Activated T-cell treated with anti-CD3 and anti-CD28 coated beads, Interleukin-2, amount 50 U/mL, for 72 hours (primary cell): ENCODE measurements at places on chromosomes 3 and 15.
A peak's percentile ranks its signal among the peaks of the same experiment; 100 is the strongest.

GRCh38 chr3:111238885-111239284 is 167.3 kb downstream of the NECTIN3 start:
- DNase-seq: peak; percentile 20

DNA sequence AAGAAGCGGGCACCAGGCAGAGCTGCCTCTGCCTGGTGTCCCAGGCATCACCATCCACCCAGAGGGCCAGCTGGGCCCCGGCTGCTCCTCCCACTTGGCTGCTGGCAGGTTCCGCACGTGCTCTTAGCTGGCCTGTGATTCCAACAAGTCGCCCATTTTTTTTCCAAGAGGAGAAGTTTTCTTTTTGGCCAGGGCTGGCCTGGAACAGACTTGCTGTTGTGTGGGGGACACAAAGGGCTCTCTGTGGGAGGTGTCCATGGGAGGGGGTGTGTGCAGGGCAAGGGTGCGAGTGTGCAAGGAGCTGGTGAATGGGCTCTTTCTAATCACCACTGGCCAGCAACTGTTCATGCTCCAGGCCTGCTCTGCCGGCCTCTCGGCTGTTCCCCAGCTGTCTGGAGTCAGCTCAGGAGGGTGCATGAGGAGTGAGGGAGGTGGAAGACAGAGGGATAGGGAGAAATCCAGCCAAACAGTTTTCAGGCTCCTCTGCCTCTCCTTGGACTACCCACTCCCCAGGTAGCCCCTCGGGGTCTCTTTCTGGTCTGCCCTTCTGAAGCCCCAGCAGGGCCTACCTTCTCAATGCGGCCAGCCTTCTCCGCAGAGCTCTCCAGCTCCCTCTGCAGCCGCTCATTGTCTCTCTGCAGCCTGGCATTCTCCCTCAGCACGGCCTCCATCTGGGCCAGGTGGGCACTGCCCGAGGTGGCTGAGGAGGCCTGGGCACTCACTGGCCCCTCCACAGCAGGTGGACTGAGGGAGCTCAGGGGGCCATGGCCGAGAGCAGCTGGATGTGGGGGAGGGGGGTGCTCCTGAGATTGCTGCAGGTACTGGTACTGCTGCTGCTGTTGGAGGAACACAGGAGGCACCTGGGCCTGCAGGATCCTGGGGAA is 7.1 kb downstream of the AMOTL2 start:
- DNase-seq: no peak

- no peak for DNase-seq
Observed at GRCh38 chr15:98039596-98039995, 79.1 kb downstream of the ARRDC4 start.

DNA sequence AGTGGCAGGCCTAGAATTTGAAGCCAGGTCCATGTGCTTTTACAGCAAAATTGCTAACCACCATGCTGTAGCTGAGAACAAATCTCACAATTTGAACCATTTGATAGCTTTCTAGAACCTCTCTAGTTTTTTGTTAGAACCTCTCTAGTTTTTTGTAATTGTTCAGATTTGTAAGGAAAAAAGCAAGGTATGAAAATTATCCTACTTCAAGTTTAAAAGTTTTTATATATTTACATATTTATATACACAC is 9.8 kb downstream of the GXYLT2 start:
- no peak for DNase-seq

DNA sequence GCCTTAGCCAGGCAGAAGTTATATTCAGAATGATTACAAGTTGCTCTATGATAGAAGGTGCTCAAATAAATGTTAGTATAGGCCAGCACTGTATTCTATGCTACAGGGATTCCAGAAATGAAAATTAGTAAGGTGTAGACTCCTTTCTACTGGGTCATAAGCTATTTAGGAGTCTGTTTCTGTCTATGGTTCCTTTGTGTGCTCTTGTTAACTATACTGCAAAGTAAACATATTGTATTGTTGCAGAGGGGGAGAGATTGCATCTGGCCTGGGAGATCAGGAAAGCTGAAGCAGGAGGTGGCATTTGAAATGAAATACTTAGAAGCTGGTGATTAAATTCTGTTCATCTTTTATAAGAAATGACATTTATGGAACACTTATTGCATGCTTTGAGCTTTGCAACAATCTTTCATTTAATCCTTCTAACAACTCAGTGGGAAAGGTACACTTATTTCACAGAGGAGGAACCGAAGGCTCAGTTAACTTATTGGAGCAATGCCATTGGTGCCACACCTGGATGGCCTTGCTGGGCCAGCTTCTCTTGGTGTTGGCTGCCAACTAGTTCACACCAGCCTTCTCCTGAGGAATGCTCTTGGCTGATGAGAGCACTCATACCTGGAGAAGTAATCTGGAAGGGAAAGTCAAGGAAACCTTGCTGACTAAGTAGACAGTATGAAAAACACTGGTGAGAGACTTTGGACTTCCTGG is 39.1 kb downstream of the ABHD5 start:
- DNase-seq: no peak

GRCh38 chr3:14884665-14885064 is 62.7 kb upstream of the NR2C2 start:
- peak; percentile 15 for DNase-seq

DNA sequence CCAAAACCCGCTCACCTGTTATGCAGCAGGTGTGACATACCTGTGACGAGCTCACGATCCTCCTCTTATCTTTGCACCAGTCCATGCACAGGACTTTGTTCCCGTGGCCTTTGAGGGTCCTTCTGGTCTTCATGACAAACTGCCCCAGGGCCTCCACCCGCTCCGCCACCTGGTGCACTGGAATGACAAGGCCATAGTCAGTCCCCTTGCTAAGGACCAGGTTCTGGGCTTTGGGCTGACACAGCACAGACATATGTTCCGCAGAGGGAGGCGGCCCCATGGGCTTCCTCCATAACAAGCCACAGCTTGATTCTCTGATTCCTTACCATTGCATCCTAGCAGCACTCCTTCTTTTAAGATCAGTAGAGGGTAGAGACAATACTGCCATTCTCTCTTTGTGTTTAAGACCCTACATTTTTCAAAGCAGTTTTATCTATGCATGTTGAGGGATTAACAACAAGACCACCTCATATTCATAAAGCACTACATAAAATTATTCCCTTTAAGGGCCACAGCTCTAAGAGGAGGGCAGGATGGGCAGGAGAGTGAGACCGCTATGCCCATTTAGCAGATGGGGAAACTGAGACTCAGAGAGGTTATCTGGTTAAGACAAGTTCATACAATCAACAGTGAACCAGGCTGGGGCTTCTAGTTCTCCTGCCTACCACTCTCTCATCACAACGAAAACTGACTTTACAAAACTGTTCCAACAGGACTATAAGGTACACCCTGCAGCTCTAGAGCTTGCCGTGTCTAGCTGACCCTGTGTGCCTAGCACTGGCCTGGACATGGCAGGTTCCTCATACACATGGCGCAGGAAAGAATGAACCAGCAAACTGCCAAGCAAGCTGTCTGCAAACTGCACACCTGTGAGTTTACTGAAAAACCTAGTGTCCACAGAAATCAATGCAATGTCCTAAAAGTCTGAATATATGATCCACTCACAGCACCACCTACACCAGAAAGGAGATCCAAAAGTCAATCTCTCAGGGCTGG is 37.0 kb downstream of the GNB5 start:
- DNase-seq: no peak

GRCh38 chr15:36177590-36178302 is 401.7 kb upstream of the CDIN1 start:
- DNase-seq: no peak

- DNase-seq: no peak
Observed at GRCh38 chr3:157573281-157573680, 70.1 kb upstream of the VEPH1 start.

- DNase-seq: no peak
Observed at GRCh38 chr3:70703305-70704102, 391.1 kb upstream of the MDFIC2 start.

DNA sequence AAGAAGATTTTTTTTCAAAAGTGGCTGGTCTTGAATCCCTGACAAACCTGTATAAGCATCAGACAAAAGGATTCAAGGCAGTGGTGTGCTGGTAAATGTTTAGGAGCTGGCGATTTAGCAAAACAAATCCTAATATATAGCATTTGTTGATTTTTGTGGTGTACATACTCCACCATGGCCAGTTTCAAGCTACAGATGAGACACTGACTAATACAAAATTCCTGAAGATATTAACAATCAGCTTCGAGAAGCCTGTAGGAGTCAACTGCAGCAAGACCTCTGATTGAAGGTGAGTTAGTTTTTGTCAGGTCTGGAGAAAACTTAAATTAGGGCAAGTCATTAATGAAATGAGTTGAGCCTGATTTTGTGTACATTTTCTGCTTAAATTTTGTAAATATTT is 6.7 kb downstream of the STRIT1 start:
- DNase-seq: no peak

- no peak for DNase-seq
Observed at GRCh38 chr3:141853081-141853601, 23.3 kb upstream of the ATP1B3 start.

GRCh38 chr3:47617086-47618010 is 38.7 kb upstream of the CSPG5 start:
- DNase-seq: no peak

DNA sequence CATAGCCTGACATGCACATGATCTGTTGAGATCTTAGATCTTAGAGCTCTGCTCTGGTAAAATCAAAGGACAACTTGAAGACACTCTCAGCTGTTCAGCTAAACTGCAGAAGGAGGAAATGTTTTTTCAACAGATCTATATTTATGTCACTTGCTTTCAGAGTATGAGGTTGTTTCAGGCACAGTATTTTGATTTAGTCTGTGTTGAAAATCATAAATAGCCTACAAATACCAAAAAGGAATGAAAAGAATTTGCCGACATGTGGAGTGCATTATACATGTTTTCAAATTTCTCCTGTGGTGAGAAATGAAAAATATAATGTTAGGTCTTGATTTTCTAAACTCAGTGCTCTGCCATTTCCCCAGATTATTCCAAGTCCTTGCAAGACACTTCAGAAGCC is 1118.4 kb downstream of the TBL1XR1 start:
- no peak for DNase-seq

DNA sequence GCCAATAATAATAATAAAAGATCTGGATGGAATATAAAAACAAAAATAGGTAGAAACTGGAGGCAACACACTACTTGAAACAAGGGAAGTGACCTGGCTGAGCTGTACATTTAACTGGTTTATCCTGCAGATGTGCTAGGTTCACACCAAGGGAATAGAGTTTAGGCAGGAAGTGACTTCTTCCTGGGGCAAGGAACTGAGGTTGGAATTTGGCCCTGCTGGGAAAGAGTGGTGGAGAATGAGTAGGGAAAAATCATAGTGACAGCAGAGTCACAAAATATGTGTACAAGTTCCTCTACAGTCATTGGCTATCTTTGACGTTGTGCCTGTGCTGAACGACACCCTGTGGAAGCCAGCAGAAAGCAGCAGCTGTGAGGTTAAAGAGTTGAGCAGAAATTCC is 44.1 kb downstream of the ARHGAP11B start:
- no peak for DNase-seq

DNA sequence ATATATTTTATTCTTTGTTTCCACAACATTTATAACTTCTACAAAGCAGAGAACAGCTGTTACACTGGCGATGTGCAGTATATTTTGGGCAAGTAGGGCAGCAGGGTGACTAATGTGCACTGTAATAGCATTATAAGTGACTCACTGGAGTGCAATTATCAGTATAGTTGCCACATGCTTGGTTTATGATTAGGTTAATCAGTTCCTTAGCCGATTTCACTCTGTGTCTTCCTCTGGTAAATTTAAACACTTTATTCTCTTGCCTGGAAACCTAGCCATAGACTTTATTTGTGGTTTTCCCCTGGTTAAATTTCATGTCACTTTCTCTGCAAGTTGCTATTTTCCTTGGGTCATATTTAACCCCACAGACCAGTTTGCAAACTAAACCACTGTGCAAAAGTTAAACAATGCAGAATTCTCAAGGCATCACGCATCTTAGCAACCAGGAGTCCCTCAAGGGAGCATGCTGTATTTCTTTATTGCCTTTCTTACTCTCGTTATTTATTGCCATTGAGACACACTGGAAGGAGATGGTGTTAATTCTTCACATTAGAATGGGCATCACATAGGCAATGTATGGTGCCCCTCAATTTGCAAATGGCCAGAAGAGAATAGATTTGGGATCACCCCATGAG is 690.2 kb upstream of the DPPA4 start:
- no peak for DNase-seq

DNA sequence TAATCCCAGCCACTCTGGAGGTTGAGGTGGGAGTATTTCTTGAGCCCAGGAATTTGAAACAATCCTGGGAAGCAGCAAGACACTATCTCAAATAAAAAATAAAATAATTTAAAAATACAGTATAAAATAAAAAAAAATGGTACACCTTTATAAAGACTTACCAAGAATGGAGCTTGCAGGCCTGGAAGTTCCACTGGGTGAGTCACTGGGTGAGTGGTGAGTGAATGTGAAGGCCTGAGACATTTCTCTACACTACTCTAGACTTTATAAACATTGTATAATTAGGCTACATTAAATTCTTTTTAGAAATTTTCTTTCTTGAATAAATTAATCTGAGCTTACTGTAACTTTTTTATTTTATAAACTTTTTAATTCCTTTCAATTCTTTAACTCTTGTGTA is 609.1 kb upstream of the BCHE start:
- DNase-seq: no peak

DNA sequence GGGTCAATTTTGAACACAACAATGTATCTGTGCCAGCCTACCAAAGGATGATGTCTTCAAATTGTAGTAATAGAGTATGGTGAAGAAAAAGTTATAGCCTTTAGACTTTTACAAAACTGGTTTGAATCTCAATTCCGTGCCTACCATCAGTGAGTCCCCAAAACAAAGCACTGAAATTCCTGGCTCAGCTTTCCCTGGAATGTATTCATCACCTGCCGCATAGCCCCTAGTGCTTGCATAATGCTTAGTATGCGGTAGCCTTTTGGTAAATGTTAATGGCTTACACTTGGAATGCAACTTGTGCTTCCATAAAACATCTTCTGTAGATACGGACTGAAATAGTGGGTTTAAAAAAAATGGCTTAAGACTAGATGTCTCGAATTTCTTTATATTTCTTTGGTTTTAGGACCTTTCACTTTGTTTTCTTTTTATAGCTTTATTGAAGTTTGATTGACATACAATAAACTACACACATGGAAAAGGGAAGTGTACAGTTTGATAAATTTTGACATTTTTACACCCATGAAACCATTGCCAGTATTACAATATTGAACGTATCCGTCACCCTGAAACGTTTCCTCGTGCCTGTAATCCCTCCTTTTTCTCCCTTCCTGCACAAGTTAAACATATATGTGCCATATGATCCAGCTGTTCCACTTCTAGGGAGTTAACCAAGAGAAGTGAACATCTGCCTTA is 12.1 kb downstream of the SACM1L start:
- no peak for DNase-seq

- no peak for DNase-seq
Observed at GRCh38 chr3:195462308-195462610, 19.4 kb upstream of the ACAP2 start.

GRCh38 chr3:144636833-144637232 is 665.2 kb downstream of the DIPK2A start:
- DNase-seq: no peak

DNA sequence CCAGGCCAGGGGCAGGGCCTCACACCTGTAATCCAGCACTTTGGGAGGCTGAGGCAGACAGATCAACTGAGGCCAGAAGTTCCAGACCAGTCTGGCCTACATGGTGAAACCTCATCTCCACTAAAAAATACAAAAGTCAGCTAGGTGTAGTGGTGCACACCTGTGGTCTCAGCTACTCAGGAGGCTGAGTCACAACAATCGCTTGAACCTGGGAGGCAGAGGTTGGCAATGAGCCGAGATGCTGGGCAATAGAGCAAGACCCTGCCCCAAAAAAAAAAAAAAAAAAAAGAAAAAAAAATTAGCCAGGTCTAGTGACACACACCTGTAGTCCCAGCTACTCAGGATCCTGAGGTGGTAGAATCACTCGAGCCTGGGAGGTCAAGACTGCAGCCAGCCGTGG is 18.8 kb downstream of the MYO9A start:
- no peak for DNase-seq
